ENCODE measurements at places on chromosomes 16 and 17. TPM values are rescaled to one million over a fixed set of nuclear protein-coding genes. Genes with fewer than 3 reads are reported as not detected.

The KRT32 gene
- total RNA-seq = not detected

The PFAS gene
- 54.4 TPM for total RNA-seq

The WNK4 gene
- 2.3 TPM for total RNA-seq

The FOXN1 gene
- not detected for total RNA-seq

The KRTAP4-6 gene
- total RNA-seq = not detected

Data from MCF 10A (cell line).